ENCODE measurements at places on chromosomes 7 and 10.

- peak; percentile 30 for DNase-seq
Measured at GRCh38 chr7:92685136-92686042, 95.2 kb upstream of the FAM133B start.

DNA sequence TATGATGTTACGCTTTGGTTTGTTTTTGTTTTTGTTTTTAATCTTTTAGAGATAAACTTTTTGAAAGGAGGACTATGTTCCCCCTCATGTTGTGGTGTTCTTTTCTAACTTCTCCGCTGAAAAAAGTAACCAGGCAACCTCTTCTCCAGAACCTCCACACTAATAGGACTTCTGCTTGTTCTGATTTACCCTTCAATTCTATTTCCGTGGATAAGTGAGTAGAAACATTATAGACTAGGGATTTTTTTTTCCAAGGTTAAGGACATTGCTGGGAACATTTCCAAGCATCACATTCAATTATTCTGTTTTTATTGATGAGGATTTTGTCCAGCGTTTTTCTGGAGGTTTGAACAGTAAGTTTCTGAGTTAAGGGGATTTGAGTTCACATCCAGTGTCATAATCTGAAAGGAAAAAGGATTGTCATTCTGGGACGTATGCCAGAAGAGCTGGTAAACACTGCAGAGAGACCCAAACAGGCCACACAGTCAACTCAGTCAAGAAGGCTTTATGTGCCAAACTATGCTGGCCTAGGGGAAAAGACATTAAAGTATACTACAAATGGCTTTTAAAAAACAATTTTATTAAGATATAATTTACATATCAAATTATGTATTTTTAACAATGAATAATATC lies 28.3 kb upstream of the RALA start:
- DNase-seq: no peak

DNA sequence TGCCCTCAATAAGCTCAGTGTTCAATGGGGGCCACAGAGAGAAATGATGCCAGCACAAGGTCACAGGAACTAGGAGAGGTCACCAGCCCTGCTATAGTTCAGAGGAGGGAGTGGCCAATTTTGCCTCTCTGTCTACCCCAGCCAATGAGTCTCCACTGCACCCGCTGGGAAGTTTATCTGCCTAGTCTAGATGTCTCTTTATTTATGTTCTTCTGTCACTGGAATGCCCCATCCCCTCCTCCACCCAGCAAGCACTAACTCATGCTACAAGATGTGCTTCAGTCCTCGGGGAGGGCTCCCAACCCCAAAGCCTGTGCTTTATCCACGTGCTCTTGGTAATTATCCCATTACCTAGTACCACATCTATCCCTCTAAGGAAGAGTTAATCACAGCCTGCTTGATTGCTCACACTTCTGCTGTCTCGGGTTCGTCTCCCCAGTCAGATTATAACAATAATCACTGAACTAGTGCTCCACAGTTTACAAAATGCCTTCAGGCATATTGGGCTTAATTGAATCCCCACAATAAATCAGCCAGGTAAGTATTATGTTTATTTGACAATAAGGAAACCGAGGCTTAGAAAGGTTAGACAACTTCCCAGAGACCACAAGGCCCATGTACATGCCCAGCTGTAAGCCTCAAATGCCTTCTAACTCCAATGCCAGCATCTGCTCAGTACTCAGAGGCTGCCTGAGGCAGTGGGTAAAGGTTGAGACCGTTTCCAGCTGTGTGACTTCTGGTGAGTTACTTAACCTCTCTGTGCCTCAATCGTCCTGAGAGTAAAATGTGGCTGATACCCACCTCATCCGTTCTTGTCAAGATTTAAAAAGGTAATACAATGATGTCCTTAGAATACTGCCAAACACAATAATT lies 3.9 kb downstream of the HIP1 start:
- no peak for DNase-seq

DNA sequence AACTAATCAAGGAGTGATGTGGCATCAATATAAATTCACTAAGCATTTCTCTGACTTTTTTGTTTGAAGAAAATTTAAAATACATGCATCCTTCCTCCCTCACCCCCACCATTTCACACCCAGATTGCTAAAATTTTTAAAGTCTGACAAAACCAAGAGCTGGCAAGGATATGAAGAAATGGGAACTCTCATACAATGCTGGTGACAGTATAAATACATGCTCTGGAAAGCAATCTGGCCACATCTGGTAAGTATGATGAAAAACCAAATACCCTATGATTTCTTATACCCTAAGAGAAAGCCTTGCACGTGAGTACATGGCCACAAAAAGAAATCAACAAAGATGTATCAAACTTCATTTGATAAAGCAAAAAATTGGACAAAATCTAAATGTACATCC lies 31.2 kb downstream of the P4HA1 start:
- DNase-seq: no peak

- no peak for DNase-seq
Measured at GRCh38 chr10:30111340-30112022, 52.1 kb upstream of the JCAD start.

DNA sequence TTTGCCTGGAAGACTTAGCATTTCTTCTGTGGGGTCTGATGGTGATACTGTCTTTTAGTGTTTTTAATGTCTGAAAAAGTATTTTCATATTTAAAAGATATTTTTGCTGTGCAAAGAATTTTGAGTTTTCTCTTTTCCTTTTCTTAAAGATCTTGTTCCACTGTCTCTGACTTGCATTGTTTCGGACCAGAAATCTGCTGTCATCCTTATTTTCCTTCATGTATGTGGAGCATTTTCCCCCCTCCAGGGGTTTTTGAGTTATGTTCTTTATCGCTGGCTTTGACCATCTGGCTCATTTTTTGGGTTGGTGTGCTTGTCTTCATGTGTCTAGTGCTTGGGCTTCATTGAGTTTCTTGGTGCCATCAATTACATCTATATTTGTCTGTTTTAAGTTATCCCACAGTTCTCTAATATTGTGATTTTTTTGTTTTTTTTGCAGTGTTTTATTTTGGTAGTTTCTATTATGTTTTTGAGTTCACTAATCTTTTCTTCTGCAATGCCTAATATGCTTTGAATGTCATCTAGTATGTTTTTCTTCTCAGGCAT lies 119.9 kb downstream of the MGMT start:
- DNase-seq: no peak

- DNase-seq: no peak
Measured at GRCh38 chr10:114938856-114939193, 830 bp downstream of the TRUB1 start.

- no peak for DNase-seq
Measured at GRCh38 chr7:41825927-41826480, 123.1 kb upstream of the INHBA start.

GRCh38 chr10:47321521-47322195 lies 596 bp upstream of the GDF2 start:
- DNase-seq: no peak

DNA sequence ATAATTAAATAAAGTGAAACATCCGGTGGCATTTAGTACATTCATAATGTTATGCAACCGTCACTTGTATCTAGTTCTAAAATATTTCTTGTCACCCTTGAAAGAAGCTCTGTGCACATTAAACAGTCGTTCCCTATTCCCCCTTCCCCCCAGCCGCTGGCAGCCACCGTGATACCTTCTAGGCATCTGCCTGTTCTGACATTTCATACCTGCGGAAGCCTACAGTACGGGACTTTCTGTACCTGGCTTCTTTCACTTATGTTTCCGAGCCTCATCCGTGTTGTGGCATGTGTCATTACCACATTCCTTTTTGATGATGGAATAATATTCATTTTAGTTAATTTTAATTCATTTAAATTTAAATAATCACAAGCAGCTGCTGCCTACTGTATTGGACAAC lies 13.9 kb upstream of the SFRP5 start:
- no peak for DNase-seq

GRCh38 chr10:45424668-45425404 lies 50.8 kb downstream of the ALOX5 start:
- DNase-seq: no peak

- DNase-seq: no peak
Measured at GRCh38 chr7:79403451-79403850, 50.0 kb downstream of the MAGI2 start.

DNA sequence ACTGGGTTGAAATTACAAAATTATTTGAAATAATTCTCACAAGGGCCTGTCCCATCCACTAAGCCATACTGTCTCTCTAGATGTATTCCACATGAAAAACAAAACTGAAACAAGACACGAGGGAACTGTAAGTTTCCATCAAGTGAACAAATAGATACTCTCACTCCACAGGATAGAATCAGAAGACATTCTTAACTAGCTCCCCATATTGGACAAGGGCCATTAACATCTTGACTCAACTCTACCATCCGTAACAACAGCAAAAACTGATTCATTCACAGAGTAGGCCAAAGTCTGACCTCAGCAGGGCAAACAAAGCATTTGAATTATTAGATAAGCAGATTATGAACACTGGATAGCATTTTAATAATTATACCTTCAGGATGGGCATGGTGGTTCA lies 29.1 kb downstream of the UBE2H start:
- DNase-seq: no peak

DNA sequence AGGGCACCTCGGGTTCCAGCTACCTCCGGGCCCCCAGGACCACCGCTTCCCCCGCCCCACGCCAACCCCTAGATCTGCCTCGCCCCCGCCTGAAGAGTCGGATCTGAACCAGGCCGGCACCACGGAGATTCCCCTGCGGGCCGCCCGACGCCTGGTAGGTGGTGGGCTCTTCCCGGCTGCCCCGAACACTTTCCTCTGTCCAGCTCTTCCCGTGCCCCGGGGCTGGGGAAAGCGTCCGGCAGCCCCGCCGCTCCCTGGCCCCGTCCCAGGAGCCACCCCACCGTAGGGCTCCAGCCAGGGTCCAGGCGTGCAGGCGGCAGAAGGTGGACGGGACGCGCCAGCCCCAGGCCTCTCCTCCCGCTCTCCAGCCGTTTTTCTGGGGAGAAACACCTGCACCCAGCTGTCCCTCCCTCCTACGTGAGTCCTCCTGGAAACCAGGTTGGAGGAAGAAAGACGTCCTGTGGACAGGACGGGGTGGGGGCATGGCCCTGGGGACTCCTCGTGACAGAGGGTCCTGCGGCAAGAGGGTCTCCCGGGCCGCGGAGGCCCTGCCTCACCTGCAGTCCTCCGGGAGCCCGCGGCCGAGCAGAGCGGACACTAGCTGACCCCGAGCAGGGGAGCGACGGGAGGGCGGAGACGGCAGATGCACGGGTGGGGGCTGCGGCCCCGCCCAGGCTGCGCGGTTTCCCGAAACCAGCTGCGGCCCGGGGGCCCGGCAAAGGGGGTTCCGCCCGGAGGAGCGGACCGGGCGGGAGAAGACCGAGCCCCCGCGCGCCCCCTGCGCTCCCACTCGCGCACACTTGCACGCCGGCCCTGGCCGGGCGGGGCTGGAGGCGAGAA lies at the start of gene TMEM176B:
TSS of gene TMEM176B (minus strand) at position 624 of the 840 bp plus-strand sequence. CDS start 3,795 bp downstream, outside the sequence.
- DNase-seq: no peak

DNA sequence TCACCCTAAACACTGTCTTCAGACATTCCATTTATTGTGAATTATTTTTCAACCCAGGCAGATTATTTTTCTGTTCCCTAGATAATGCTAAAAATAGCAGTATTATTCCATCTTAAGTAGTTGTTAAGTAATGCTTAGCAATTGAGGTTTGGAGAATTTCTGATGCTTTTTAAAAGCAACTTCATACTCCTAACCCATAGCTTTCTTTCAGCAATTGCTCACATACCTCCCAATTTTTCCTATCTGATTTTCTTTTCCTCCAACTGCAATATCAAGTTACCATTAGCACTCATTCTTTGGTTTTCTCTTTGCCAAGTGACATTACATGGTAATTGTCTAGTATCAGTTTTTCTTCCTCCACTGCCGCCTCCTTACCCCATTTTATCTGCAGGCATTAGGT lies 104.7 kb downstream of the GPR85 start:
- no peak for DNase-seq

DNA sequence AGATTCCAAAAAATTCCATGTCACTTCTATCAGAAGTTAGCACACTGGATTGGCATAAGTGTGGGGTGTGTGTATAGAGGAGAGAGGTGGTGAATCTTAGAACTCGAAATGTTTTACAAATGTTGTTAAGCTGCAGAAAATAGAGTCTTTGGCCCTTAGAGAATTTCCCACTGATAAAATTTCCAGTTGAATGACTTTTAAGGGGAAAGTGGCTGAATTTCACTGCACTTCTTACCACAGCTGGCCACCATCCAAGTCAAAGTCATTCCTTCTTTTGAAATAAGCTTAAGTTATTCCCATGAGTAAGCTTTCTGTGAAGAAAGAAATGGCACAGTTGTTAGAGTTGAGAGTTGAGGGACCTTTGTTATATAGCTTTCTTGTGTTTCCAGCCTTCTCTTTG lies 13.9 kb downstream of the VCL start:
- no peak for DNase-seq

- no peak for DNase-seq
Measured at GRCh38 chr10:51763746-51764145, 64.4 kb upstream of the CSTF2T start.

DNA sequence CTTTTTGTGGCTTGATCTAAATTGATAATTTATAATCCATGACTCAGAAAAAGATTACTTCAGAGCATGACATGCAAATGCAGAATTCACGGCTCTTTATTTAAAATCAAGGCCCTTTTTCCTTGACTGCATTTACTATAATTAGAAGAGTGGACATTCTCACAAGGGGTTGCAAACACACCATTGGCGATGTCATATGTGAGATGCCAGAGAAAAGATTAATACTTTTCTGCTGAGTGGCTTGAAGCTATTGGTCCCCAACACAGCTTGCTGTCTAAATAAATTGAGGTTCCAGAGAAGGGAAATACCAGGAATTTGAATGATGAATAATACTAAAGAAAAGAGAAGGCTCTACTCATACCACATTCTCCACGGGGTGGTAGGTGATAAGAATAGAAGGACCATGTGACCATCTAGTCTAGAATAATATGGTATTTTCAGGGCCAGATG lies 78.7 kb upstream of the ARID5B start:
- DNase-seq: no peak

DNA sequence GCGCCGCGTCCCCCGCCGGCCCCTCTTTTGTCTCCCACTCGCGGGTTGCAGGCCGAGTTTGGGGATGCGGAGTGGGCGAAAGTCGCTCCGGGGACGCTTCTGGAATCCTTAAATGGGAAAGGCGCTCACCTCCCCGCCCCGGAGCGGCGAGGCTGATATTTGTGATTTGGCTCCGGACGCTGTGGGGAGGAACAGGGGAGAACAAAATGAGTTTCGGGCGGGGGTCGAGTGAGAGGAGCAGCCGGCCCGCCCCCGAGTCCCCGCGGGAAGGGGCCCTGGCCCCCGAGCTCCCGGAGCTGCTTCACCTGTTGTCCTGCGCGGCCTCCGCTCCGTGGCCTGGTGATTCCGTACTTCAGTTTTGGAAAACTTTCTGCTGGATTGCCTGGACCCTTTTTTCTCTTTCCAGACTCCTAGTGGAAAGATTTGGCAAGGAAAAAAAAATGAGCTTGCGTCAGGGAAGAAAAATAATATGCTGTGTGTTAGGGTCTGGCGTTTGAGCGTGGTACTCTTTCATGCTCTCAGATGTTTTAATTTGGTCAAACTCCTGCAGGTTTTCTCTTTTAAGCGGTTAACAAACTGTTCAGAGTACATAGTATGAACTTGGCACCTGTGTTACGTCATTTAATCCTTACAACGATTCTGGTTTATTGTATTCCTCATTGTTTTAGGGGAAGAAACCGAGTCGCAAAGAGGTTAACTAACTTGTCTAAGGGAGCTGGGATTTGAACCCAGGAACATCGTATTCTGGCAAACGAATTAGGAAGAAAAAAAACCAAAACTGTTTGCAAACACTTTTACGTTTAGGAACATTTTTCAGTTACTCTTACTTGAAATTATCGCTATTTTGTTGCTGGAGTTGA lies 924 bp downstream of the BMPR1A start:
- no peak for DNase-seq

GRCh38 chr10:51244748-51245490 lies 170.6 kb downstream of the PRKG1 start:
- no peak for DNase-seq

All from T-helper 2 cell (primary cell).